ENCODE measurements at places on chromosomes 1 and 21.

DNA sequence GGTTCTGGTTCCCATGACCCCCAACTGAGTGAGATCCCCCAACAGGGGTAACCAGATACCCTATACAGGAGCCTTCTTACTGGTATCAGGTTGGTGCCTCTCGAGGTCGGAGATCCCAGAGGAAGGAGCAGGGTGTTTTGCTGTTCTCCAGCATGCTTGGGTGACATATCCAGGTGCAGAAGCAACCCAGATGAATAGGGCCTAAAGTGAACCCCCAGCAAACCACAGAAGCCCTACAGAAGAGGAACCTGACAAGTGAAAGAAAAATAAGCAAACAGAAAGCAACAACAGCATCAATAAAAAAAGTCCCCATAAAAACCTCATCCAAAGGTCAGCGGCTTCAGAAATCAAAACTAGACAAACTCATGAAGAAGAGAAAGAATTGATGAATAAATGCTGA is 633.4 kb upstream of the CXADR start:
- DNase-seq = no peak

GRCh38 chr1:152067150-152067549 is 21.7 kb downstream of the TCHHL1 start:
- DNase-seq = no peak

- no peak for DNase-seq
Measured at GRCh38 chr1:25476186-25477097, 45.7 kb downstream of the MACO1 start.

DNA sequence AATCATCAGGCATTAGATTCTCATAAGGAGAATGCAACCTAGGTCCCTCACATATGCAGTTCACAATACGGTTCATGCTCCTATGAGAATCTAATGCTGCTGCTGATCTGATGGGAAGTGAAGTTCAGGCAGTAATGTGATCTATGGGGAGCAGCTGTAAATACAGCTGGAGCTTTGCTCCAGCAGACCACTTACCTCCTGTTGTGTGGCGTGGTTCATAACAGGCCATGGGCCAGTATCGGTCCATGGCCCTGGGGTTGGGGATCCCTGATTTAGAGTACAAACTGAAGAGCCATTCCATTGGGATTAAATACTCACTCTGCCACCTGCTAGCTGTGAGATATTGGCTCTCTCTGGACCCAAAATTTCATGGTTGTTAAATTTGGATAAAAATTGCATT is 244.6 kb upstream of the POGK start:
- no peak for DNase-seq

- no peak for DNase-seq
Measured at GRCh38 chr1:106937104-106937503, 119.4 kb upstream of the PRMT6 start.

GRCh38 chr1:224339442-224340033 is 9.6 kb upstream of the NVL start:
- no peak for DNase-seq

DNA sequence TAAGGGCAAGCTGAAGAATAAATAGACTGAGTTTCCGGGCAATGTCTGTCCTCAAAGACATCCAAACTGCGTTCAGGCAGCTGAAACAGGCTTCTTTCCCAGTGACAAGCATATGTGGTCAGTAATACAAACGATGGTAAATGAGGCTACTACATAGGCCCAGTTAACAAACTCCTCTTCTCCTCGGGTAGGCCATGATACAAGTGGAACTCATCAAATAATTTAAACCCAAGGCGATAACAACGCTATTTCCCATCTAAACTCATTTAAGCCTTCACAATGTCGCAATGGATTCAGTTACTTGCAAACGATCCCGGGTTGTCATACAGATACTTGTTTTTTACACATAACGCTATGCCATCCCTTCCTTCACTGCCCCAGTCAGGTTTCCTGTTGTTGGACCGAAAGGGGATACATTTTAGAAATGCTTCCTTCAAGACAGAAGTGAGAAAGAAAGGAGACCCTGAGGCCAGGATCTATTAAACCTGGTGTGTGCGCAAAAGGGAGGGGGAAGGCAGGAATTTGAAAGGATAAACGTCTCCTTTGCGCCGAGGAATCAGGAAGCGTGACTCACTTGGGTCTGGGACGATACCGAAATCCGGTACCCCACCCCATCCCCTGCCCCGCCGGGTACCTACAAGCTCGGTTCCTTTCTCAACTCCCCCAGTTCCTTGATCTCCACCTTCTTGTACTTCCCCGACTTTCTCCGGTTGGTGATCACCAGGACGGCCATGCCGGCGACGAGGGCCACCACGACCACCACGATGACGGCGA is 1.3 kb downstream of the TACSTD2 start:
- DNase-seq = no peak

GRCh38 chr1:154764181-154764580 is 105.9 kb downstream of the KCNN3 start:
- no peak for DNase-seq

GRCh38 chr1:207910591-207911354 is at the start of gene CD34:
CD34 (minus strand) TSS chr1:207911125; CDS start chr1:207911080, 45 bp downstream.
- DNase-seq = no peak

DNA sequence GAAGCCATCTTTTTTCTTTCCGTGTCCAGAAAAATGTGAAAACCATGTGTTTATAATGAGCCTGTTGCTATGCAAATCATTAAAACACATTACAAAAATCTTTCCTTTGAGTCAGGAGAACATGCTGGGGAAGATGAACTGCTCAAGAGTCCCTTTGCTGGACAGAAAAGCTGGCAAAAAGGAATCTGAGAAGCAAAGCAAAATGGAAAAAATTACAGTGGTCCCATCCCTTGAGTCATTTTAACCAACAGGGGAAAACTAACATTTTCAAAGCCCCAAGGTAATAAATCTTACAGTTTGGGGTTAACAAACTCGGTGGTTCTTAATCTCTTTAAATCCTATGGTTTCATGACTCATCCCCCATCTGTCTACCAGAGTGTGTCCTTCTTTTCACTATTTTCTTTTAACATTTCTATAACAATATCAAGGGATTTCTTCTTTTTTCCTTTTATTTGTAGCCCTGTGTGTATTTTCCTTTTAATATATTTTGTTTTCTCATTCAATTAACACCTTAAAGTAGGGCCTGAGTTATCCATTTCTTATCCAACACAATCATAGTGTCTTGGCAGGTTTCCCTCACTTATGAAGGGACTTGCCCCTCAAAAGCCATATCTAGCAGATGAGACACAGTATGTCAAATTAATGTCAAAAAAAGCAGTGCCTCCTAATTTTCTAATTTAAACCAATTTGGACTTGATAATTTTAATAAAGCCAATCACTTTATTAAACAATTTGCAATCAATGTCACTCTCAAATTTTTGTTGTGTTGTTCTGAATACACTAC is 105.4 kb downstream of the PTPN14 start:
- no peak for DNase-seq

DNA sequence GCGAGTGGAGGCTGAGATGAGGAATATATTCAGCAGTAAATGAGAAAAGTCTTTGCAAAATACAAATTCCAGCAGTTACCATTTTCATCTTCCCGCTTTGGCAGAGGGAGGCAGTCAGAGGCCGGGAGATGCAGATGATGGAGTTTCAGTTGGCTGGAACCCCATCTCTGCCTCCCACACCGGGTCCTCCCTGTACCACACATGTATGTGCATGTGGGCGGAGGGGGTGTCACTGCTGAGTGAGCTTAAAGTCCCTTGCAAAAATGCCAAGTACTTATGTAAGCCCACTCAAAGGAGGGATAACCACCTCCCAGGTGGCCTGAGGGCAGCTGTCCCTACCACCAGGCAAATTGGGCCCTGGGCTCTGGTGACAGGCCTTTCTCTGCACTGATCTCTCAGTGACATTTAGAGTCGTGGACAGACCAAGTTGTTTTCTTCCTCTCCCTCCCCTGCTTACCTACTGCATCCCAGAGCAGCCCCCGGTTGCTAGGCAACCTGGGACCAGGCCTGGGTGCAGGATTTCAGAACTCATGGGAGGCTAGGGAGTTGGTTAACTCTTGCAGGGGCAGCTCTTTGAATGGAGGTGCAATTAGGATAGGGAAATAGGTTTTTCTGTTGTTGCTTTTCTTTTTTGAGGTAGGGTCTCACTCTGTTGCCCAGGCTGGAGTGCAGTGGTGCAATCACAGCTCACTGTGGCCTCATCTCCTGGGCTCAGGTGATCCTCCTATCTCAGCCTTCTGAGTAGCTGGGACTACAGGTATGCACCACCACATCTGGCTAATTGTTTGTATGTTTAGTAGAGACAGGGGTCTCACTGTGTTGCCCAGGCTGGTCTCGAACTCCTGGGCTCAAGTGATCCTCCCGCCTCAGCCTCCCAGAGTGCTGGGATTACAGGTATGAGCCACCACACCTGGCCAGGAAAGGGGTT is 17.1 kb upstream of the UBXN10 start:
- DNase-seq = no peak

DNA sequence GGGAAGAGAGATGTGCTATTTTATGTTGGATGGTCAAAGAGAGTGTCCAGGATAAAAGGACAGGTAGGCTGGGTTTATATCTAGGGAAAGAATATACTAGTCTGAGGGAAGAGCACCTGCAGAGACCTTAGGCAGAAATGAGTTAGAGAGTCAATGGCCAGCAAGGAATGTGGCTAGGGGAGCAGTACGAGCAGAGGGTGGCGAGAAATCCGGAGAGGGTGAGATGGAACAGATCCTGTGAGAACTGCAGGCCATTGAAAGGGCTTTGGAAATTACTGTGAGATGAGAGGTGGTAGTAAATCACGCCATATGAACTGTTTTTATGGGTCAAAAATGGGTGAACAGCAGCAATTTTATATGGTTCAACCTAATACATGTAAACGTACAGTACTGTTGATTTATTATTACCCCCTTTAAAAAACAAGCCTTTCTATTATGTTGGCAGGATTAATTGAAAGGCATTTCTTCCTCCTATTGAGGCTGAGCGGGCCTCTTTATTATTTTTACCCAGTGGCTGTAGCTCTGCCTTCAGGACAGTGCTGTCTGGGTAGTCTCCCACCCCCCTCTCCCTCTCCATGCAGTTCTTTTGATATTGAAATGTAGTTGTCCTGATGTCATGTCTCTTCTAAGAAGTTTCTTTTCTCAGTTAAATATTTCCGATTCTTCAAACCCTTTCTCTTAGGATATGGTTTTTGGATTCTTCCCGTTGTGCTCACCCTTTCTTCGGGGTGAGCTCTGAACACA is 75.2 kb upstream of the CD1D start:
- no peak for DNase-seq

DNA sequence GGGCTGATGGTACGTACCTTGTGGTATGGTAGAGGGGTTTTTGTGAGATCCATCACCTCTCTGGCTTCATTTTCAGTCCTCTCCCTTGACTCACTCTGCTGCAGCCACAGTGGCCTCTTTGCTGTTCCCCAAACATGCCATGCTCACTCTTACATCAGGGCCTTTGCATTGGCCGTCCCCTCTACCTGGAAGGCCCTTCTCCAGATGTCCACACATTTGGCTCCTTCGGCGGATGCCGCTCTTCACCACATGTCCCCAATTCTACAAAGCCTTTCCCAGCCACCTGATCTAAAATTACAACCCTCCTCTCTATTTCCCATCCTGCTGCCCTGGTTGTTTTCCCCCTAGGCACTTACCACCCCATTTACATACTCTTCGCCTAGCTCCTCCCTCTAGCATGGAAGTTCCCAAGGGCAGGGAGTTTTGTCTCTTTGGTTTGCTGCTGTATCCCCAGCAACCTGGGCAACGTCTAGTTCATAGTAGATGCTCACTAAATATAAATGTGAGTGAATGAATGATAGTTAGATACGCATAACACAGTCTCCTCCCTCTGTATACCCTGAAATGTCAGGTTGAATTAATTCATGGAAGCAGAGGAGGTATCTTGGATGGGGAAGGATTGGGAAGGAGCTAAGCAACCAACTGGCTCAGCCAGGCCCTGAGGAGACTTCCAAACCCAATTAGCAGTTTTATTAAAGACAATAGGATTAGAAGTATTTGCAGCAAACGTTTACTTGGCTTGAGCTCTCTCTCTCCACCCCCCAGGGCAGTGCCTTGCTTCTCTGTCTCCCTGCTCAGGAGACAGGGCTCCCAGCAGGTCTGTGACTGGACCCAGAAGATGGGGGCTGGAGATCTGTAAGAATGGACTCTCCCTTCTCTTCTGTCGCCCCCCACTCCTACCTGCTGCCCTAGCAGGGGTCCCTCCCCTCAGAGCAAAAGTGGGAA is 264.2 kb downstream of the GRIK3 start:
- DNase-seq = no peak

GRCh38 chr1:185972096-185972850 is 238.1 kb downstream of the HMCN1 start:
- DNase-seq = no peak

DNA sequence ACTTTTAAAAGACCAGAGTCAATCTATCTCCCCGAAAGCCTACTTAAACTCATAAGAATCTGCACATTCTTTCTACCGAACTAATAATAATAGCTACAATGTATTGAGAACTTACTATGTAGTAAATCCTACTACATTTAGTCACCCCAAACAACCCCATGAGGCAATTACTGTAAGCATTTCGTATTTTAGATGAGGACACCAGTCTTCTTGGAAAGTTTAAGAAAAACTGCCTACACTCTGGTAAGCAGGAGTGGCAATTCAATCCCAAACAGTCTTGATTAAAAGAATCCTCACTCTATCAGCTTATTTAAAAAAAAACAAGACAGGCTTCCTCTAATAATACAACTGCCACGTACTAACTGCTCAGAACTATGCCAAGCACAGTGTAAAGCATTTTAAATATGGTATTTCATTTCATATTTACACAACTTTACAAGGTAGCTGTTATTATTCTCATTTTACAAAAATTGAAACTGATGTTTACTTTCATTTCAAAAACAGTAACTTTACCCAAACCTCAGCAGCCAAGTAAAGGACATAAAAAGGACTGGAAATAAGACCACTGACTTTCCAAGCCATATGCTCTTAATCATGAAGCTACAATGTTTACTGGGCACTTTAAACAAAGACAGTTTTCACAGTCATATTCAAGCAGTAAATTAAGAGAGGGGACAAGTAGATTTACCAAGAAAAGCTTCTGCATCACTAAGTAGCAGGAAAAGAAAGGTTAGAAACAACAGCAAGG is 13.9 kb downstream of the ARID4B start:
- DNase-seq = no peak

DNA sequence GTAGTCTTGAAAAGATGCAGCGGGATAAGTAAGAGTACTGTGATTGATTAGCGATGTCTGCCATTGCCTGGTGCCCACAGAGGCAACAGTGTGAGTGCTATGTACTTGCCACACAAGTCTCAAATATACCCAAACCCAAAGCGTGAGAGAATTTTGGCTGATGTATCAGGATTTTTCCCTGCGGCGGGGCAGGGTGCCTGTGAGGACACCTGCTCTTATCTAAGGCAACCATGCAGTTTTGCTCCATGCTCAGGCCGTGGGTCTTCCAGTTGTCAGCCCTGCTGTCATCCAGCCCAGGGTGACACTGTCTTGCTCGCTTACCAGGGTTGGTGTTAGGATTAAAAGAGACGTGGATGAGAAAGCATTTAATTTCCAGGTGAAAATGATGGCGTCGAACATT is 202.7 kb downstream of the PTPRU start:
- DNase-seq = no peak
